ENCODE measurements at places on chromosomes 7 and 10. TPM values are rescaled to one million over a fixed set of nuclear protein-coding genes. Genes with fewer than 3 reads are reported as not detected.

GRCh38 chr7:74452748-74453321, 871 bp upstream of the GTF2IRD1 start:
- peak; percentile 33 for DNase-seq

DNA sequence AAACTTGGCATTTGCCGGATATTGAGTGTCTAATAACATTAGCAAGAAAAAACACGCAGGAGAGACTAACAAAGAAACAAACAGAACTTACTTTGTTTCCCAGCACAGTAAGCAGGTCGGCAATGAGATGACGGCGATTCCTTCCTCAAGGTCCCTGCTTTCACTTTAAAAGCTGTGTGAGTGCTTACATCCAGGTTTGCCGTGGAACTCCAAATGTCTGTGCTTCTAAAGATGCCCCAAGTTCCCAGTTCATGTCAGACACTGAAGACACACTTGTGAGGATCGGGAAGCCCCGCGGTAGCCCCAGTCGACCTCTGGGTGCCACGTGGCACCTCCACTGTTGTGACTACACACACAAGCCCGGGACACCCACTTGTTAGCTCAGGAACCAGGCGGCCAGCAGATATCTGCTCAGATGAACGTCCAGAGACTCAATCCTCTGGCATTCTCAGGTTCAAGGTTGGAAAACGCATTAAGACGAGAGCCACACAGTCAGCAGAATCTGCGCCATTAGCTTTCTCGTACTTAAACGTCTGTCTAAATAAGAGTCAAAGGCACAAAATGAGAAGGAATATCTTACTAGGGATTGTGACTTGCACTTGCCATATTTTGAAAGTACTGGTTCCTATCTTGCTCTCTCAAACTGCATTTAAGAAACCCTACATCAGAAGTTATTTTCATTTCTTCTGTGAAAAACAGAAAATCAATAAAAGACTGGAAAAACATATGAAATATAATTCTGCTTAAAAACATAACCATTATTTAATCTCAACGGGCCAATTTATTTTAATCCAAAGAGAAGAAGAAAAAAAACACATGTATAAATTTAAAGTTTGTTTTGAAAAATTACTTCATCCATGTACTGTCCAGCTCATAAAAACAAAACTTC, 207.6 kb upstream of the KLF14 start:
- DNase-seq, result peak; percentile 79

- no peak for DNase-seq
Observed at GRCh38 chr7:50308203-50308531, 3.7 kb downstream of the IKZF1 start.

GRCh38 chr7:147809786-147810185, 780.8 kb upstream of the C7orf33 start:
- DNase-seq, result no peak

- DNase-seq, result no peak
Observed at GRCh38 chr7:45259966-45260646, 102.5 kb downstream of the RAMP3 start.

DNA sequence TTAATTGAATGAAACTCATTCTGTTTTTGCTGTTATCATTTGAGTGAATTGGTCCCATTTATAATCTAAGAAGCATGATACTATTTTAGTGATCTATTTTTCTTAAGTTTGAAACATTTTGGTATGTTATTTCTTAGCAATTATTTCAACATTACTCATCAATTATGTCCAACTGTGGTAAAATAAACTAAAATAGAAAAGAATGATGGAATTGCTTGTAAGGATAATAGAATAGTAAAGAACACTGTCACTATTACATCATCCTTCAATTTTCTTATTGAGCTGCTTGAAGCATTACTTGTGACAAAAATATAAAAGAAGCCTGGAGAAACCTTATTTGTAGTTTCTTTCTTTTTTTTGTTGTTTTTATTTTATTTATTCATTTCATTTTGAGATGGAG, 42.4 kb downstream of the ZNF487 start:
- DNase-seq, result no peak

- DNase-seq, result no peak
Observed at GRCh38 chr7:19972876-19973275, 199.5 kb upstream of the TMEM196 start.

- no peak for DNase-seq
Observed at GRCh38 chr7:36728143-36728542, 3.8 kb upstream of the AOAH start.

DNA sequence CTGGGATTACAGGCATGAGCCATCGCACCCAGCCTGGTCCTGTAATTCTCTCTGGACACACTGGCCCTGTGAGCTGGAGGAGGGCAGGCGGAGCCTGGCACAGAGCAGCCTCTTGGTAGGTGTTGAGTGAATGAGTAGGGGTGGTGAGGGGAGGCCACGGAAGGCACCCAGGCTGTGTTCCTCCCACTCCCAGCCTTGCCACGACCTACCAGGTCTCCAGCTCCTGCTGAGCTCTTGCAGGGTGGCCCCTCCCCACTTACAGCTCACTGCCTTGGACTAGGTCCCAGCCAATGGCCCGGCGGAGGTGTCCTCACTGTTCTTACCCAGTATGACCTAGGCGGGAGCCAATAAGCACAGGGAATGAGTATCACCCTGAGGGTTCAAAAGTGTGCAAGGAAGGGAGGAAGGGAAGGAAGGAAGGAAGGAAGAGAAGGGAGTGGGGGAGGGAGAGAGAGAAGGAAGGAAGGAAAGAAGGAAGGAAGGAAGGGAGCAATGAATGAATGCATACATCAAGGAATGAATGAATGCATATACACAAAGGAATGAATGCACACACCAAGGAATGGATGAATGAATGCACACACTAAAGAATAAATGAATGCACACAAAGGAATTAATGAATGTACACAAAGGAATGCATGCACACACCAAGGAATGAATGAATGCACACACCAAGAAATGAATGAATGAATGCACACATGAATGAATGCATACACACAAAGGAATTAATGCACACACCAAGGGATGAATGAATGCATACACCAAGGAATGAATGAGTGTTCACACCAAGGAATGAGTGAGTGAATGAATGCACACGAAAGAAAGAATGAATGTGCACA, 45.5 kb downstream of the GTF2IRD1 start:
- no peak for DNase-seq

DNA sequence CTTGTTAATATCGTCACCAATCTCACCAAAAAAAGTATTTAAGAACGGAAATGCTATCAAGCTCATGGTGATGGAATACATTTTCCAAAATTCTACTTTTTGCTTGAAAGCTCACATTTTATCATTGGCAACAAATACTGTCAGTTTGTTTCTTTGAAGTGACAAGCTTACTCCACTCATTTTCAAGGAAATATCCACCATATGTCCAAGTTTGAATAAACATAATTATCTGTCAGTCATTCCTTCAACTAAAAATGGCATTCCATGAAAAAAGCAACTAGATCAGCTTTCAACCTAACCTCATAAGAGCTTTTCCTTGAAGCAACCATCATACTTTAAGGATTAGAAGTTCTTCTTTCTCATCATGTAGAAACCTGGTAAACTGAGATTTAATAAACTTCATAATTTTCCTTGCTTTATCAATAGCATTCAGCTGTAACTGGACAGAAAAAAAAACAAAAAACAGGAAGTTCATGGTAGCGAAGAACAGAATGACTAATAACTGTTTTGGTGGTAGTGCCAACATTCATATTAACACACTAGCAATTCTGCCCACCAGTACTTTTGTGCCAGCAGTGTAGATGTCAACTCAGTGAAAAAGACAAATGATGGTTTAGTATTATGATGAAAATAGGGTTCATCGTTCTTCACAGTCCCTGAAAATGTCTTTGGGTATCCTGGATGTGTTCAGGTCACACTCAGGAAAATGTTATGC, 764.9 kb downstream of the GRM8 start:
- no peak for DNase-seq

GRCh38 chr10:260819-261429, 125.7 kb downstream of the ZMYND11 start:
- DNase-seq, result no peak

GRCh38 chr10:133316266-133316665, 7.6 kb downstream of the ZNF511 start:
- DNase-seq, result no peak

- no peak for DNase-seq
Observed at GRCh38 chr7:142608630-142609428, 140.4 kb upstream of the PRSS1 start.

Gene CCAR1
- 101 TPM for total RNA-seq

Gene EGR2
- total RNA-seq, result 1.2 TPM

Gene IGF2BP3
- 5.0 TPM for total RNA-seq

Gene PNLIPRP3
- 98.2 TPM for total RNA-seq
